HAP-1 (cell line): ENCODE measurements at places on chromosomes 6 and 20.

DNA sequence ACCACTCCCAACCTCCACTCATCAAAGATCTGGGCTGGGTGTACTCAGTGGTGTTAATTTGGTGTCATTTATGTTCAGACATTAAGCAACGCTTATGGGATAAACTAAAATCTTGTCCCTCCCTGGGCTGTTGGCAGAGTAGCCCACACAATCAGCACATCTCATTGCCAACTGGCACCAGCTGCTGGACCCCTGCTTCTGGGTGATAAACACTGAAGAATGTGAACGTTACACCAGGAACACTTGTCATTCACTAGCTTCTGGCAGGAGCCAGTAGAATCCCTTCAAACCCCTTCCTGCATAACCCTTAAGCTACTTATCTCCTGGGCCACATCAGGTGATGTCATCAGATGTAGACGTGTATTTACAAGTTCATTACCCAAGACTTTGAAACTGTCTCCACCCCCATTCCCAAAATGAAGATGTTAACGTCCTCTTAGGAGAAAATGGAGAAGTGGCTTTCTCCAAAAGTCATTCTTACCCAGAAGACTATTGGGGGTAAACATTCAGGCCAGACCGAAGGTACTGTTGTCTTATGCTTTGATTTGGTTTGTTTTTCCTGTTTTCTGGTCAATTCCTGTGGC is 107.8 kb upstream of the CD93 start:
- no peak for DNase-seq

GRCh38 chr6:22106451-22106850 is 190.4 kb downstream of the PRL start:
- no peak for DNase-seq

GRCh38 chr20:62708591-62709536 is at the start of gene NTSR1:
NTSR1 (plus strand) TSS chr20:62708836; CDS start chr20:62709208, 372 bp downstream.
- no peak for DNase-seq

- DNase-seq, result no peak
Observed at GRCh38 chr20:35314816-35315631, 22.8 kb upstream of the FAM83C start.

- no peak for DNase-seq
Observed at GRCh38 chr20:35743693-35744491, 1.8 kb upstream of the RBM39 start.

DNA sequence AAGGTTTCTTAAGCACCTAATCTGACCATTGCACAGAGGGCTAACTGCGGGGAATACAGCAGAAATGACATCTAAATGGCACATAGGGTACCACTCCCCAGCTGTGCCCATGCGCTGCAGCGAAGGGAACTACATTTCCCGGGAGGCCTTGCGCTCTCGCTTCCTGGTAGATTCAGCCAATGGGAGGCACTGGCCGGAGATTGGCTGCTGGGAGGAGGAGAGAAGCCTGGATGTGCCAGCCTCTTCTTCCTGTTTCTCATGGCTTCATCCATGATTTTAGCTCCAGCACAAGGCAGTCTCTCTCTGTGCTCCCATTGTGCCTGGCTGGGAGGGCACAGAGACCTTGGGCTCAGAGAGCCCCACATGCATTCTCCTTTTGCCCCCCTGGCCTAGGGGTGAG is 101.7 kb upstream of the FOXA2 start:
- peak; percentile 4 for DNase-seq

DNA sequence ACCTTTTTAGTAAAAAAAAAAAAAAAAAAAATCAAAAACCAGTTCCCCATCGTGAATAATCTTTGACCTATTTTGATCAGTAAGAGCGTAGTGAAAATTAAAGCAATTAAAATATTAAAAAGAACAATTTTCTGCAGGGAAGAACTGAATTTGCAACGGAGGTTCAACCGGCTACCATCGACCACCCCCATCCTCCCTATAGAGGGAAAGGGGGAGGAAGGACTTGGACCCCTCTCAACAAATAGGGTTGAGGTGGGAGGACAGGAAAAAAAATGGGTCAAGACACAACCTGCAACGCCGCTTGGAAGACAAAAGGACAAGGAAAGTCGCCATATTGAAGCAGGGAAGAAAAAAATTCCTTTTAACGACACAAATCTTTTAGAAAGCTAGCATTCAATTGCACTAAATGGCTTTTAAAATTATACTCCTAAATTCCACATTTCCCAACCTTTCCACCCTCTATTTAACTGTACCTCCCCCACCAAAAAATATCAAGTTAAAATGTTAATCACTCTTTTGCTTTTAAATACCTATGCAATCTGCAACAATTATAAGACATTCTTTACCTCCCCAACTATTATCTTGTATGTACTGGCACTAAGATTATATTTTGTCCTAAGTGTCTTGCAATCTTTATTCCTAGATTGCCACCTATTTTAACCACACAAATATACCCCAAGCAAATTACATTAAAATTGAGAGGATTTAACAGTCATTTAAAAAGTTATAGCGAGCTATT is 1.7 kb downstream of the PPP1R10 start:
- peak; percentile 94 for DNase-seq

DNA sequence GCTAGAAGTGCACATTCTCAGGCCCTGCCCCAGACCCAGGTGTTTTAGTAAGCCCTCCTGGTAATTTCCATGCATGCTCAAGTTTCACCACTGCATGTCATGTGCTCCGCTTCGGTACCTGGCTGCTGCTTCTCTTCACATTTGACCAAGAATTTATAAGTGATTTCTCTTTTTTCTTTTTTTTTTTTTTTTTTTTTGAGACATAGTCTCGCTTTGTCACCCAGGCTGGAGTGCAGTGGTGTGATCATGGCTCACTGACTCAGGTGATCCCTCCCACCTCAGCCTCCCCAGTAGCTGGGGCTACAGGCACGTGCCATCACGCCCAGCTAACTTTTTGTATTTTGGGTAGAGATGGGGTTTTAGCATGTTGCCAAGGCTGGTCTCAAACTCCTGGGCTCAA is 16.0 kb downstream of the TM9SF4 start:
- DNase-seq, result no peak

GRCh38 chr20:20969701-20970280 is 136.4 kb downstream of the LINC00237 start:
- no peak for DNase-seq

DNA sequence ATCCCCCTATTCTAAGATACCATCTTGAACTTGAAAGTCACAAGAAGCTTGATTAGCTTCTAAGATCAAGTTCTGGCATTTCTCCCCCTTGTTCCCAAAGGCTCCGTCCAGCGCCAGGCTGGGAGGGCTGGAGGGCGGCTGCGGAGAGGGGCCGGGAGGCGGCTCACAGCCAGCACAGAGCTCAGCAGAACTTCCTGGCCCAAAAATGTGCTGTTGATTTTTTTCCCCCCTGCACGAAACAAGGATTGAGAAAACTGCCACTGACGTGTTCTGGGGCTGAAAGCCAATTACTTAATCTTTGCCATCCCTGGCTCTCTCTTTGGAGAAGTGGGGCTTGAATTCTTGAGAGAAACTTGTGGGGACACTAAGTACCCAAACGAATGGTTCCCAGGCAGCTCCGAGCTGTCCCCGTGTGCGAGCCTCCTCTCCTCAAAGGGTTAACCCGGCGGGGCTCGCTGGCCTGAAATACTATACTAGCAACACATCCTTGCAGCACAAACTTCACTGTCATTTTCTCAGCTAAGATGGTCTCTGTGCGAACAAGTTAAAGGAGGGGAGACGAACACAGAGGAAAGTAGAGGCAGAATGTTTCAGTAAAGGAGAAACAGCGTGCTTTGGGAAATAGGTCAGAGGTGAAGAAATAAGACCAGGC is 452 bp downstream of the TRAF3IP2 start:
- DNase-seq, result peak; percentile 71

- DNase-seq, result no peak
Observed at GRCh38 chr20:40993794-40994540, 34.7 kb upstream of the TOP1 start.

DNA sequence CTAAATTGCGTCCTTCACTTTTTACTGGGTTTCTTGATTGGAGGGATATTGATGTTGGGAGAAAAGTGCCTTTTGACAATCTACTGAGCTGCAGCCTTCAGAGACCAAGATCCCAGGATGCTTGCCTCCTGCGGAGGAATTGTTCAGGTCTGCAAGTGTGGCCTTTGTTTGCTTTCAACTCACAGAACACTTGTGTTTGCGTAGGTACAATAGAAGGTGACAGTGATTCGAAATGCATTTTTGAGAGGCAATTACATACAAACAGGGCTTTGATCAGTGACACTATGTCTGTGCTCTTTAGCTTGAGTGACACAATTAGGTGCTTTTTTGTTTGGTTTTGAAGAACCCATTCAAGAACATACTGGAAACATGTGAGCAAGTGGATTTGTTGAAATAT is 600.6 kb downstream of the QKI start:
- no peak for DNase-seq

DNA sequence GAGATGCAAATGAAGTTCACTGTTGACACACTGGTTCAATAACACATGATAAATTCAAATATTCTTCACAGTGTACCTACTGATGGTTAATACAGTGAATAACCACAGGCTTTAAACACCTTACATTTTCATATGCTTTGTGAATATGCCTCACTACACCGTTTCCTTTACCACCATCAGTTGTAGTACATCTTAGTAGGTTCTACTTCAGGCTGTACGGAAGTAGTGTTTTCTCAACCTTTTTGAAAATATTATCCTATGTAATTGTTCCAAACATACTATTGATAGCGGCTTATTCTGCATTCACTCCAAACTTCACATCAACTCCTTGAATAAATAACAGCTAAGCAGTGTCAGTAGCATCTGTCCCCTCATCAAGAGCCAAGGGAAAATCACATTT is 15.3 kb downstream of the ZBTB9 start:
- DNase-seq, result no peak

GRCh38 chr6:154510144-154510905 is at the start of gene CNKSR3:
CNKSR3 (minus strand) TSS chr6:154510685; CDS start chr6:154510114, 571 bp downstream.
- DNase-seq, result peak; percentile 99

GRCh38 chr6:106533054-106533453 is 96.2 kb downstream of the RTN4IP1 start:
- no peak for DNase-seq

GRCh38 chr6:169866668-169867521 is 115.5 kb downstream of the ERMARD start:
- no peak for DNase-seq

DNA sequence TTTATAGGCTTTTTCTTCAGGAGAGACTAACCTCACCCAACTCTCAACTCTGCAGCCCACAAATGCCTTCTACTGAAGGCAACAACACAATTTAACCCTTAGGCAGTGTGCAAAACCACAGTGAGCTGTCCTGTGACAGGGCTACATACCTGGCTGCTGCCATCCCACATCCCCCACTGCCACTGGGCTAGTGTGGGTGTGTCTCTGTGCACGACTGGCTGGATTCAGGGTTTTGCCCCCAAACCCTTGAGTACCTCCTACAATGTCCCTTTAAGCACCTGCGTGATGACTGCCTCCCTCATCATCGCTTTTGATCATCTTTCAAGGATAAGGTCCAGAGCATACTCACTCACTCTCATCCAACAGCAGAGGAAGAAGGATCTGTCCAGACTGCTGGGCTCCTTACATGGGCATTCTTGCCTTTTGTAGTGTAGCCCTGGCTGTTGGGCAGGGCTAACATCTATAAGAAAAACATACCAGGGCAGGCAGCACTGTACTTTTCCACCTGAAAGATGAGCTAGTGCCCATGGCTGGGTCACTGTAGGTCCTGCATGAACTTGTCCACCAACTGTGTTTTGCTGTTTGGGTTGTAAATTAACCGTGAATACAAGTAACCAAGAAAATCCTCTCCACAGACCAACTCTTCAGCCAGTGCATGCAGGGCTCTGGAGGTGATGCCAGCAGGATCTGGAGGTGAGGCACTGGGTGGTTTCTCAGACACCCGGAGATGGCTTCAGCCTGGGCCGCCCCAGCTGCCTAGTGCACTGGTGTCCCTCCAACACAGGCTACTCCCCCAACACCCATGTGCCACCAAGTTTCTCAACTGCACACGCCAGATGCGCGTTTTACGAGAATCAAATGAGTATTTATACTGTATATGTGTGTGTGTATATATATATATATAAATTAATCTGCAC is 45.2 kb downstream of the PLCG1 start:
- peak; percentile 4 for DNase-seq

- no peak for DNase-seq
Observed at GRCh38 chr6:166778046-166778445, 151.0 kb upstream of the RPS6KA2 start.

DNA sequence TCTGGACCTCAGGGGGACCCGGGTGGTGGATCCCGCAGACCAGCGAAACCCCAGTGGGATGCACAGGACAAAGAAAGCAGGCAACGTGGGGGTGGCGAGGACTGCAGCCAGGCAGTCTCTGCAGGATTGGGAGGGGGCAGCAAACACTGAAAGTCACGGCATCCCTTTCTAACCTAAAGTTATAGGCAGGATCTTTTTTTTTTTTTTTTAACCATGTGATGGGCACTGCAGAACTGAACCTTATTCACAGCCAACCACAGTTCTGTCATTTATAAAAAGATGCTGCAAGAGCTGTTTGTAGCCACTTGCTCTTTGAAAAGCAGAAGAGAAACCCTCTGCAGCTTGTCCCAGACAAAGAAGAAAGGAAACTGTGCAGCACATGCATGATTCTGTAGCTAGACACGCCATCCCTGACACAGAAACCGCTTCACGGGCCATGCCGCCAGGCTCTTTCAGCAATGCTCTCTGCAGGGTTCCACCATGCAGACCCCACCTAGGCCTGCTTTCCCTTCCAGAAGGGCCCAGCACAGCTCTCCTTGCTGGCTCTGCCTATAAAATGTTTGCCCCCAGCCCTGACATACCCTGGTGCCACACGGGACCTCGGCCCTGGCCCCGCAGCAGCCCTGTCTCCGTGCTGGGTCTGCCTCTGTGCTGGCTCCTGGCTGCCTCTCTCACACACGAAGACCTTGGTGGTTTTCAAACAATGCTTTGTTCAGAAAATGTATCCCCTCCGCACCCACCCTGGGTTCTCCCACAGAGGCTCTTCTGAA is 70.8 kb downstream of the PYGB start:
- peak; percentile 0 for DNase-seq

GRCh38 chr6:37565267-37566110 is 65.8 kb upstream of the CCDC167 start:
- peak; percentile 59 for DNase-seq

DNA sequence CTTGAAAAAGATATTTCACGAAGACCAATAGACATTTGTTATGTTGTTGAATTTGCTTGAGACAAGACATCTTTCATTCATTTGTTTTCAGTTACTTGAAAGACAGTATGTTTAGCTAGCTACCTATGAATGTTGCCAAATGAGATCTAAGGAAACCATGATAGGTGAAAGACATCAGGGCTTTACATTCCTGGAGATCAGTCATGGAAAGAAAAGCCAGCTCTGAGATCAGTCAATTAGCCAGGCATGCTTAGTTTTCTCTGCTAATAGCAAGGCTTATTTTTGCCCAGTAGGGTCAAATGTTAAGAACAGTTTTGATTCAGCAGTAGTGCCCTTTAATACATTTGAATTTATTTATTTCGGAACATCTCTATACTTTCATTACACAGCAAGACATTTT is 116.5 kb upstream of the EDN1 start:
- DNase-seq, result no peak
